Caki2 (cell line): ENCODE measurements at places on chromosomes 3 and 15. TPM values are rescaled to one million over a fixed set of nuclear protein-coding genes. Genes with fewer than 3 reads are reported as not detected.

GRCh38 chr3:184409331-184409926 lies 29.6 kb downstream of the CHRD start:
- no peak for DNase-seq

GRCh38 chr15:42826251-42826890 lies 89.4 kb upstream of the CDAN1 start:
- no peak for DNase-seq

- no peak for DNase-seq
These were observed 260.7 kb upstream of the UMPS start for GRCh38 chr3:124469555-124469954.

FAM81A gene
- total RNA-seq = 1.9 and 4.1 TPM in 2 replicates

RBP2 gene
- total RNA-seq = not detected in 2 replicates

TMEM202 gene
- total RNA-seq = not detected in 2 replicates
